ENCODE measurements at places on chromosomes 2 and 18.

GRCh38 chr2:202169131-202169530, 69.3 kb downstream of the SUMO1 start:
- DNase-seq, result no peak

- no peak for DNase-seq
Measured at GRCh38 chr2:169438466-169439072, 40.7 kb upstream of the BBS5 start.

DNA sequence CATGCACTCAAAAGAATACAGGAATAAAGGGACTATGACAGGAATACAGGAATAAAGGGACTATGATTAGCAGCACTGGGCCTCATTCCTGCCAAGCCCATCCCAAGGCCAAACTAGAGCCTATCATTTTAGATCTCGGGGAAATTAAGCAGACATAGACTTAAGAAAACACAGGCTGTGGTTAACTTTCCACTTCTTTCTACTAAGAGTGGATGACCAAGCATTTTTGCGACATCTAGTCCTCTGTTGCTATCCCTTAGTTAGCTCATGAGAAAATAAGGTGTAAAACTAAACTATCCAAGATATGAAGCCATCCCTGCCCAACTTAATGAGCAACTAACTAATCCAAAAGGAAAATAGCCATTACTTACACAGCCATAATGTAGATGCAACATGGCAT, 5.9 kb downstream of the LYPD1 start:
- DNase-seq, result no peak

DNA sequence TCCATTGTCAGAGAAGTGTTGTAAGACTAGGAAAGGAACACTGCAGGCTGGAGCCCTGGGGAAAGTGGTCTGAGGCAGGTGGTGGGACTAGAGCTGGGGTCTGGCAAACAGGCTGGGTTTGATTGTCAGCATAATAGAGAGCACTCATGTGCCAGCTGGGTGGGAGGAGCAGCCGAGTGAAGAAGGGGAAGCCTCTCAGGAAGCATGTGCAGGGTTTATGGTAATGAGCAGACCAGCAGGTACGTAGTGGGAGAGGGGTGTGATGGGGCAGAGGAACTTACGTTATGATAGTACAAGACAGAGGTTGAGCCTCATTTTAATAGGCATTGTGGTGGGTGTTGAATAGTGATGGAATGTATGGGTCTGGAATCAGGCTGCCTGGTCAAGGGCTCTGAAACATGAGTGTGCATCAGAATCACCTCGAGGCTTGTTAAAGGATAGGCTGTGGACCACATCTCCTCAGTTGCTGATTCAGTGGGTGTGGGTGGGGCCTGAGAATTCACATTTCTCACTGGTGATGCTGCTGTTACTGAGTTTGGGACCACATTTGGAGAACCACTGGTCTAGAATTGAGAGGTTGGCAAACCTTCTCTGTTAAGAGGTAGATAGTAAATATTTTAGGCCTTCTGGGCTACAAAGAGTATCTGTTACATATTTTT, 1.7 kb upstream of the MGAT5 start:
- no peak for DNase-seq

GRCh38 chr18:31100436-31101182, 1.6 kb downstream of the DSC2 start:
- no peak for DNase-seq
